ENCODE measurements at places on chromosomes 11 and 22.

DNA sequence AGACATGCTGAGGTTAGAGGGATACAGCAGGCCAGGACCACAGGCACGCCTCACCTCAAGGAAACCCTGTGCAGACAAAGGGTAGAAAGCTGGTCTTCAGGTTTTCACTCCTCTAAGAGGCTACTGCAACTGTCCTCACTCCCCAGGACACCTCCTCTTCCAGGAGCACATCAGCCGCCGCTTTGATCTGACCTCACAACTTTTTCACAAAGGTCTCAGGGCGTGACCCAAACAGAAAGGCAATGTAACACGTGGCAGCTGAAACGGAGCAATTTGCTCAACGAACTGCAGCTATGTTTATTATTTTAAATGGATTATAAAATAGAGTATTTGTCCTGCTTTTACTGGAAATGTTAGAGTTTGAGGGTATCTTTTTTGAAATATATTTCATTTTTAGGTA, 46.1 kb downstream of the LARGE1 start:
- DNase-seq: no peak

DNA sequence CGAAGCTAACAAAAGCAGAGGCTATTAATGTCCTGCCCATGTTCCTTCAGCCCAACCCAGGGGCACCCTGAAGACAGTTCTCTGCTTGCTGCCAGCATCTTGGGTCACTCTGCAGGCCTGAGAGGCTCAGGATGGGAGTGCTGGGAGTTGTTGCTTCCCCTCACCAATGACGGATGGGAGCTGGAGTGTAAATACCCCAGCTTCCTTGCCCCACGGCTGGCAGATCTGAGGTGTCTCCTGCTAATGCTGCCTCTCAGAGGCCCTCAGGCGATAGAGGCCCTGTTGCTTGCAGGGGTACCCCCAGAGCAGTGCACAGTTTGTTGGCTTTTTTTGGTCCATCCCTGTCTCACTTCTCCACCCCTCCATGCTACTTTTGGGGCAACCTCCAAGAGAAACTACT, 32.9 kb downstream of the IFT27 start:
- DNase-seq: no peak

GRCh38 chr11:47950396-47950795, 30.0 kb upstream of the PTPRJ start:
- DNase-seq: peak; percentile 27

GRCh38 chr11:21501245-21501644, 691.6 kb upstream of the ANO5 start:
- no peak for DNase-seq

DNA sequence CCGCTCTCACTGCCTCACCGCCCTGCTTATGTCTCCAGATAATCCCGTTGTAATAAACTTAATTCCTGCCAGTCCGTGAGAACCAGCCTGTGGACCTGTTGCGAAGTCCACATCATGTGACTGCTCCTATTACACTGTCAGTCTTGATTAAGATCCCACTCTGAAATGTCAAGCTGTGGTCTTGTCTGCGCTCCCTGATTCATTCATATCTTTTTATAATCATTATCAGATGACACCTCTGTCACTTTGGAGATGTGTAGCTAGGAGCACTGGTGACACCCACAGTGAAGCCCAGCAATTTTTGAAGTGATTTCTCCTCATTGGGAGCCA, 377.3 kb downstream of the TBC1D22A start:
- no peak for DNase-seq

Measured in stimulated activated CD8-positive, alpha-beta memory T cell treated with anti-CD3 and anti-CD28 coated beads, Interleukin-7, amount 100 ng/mL, for 1 hour (primary cell).